ENCODE measurements at places on chromosomes 13 and 19.

DNA sequence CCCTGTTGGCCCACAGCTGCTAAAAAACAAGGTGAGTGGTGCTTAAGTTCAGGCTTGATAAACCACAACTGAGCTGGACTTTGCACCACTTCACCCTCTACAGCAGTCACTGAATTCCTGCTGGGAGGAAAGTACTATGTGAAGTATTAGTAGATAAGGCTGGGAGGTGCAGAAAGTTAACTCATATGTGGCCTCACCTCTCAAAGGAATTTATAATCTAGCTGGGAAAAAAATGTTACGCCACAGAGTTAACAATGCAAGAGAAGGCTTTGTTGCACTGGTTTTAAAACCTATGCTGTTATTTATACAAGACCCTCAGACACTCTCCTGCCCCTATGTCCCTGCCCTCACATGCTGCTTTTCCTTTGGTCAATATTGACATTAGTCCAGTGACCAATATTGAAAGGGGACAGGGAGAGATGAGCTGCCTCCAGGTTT is 60.9 kb downstream of the LIG4 start:
- no peak for DNase-seq

DNA sequence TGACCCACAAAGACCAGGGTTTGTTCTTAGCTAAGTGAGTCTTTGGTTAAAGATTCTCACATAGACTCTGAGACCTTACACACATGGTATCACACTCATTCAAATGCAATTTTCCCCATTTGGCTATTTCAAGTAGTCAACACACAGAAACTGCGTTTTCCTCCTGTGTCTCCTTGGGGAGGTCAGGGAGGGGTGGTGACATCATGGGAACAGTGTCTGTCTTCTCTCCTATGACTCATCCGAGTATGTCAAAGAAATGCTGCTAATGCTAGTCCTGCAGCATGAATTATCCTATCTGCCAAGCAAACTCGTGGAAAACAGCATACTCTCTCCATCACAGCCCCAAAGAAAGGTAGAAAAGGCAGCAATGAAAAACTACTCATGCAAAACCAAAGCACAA is 100.2 kb downstream of the ENOX1 start:
- no peak for DNase-seq

DNA sequence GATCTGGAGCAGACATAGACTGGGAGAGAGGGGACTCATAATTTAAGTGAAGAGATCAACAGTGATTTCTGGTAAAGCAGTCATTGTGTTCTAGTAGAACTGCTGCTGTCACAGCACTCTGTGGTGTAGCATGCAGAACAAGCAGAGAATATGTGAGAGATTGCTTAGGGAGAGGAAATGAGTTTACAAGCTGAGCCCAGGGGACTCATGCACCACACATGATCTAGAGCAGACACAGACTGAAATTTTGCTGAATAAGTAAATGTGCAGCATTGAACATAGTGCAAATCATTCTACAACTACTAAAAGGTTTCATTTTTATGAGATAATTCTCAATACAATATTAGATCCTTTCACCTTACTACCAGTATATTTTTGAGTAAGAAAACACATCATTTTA is 125.7 kb downstream of the MYO16 start:
- no peak for DNase-seq

DNA sequence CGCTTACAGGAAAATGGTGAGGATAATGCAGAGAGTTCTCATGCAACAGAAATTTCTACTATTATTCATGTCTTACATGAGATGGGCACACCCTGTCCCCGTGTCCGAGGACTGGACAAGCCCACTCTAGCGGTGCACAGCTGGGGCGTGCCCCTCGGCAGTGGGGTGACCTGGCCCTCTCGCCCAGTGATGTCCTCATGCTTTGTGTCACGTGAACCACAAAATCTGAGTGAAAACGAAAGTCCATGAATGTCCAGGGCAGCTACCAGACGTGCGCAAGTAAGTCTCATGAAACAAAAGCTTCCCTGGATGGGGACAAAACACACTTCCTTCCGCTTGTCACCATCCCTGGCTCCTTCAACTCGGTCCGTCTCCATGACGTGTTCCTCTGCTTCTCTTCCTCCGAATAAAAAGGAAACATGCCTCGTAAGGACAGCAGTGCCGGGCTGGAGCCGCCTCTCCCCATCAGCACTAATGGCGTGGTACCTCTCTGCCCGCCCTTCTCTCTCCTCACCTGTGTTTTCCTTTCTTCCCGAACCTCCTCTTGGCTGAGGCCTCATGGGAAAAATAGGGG is 45.6 kb downstream of the ANKRD10 start:
- DNase-seq, result no peak

- DNase-seq, result no peak
Measured at GRCh38 chr13:94170145-94170571, 309.3 kb downstream of the DCT start.

GRCh38 chr19:1659084-1659427 is 6.6 kb upstream of the TCF3 start:
- DNase-seq, result no peak

GRCh38 chr19:56725829-56726424 is 54.4 kb upstream of the ZNF835 start:
- no peak for DNase-seq

DNA sequence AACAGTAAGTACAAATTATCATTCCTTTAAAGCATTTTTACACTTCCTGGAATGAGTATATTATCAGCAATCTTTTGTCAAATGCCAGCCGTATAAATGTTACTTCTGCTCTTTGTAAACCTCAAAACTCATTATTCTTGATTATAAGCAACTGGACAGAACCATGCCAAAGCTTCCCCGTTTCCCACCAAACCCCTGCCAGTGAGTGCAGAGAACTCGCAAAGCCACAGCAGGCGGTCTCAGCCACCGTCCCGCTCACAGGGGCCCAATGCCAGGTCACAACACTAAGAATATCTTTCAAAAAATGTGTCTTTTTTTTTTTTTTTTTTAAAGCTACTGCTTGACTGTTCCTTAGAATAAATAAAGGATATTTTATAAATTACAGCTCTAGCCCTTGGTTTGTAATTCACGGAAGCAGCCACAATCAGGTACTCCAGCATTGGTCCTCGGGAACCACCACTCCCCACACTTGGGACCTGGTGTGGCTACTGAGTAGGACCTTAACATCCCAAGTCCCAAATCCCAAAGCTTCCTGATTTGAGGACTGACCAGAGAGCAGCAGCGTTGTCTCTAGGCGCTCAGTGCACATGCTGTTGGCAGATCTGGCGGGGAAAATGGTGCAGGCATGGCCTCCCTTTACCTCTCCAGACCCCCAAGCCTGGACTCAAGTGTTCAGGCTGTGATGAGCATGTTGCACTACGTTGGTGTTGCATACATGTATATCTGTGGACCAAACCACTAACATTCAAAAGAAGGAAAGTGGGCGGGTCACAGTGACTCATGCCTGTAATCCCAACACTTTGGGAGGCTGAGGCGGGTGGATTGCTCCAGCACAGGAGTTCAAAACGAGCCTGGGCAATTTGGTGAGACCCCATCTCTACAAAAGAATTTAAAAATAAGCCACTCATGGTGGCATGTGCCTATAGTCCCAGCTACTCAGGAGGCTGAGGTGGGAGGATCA is 19.0 kb downstream of the KCTD15 start:
- DNase-seq, result no peak

- DNase-seq, result no peak
Measured at GRCh38 chr19:32097011-32097410, 248.4 kb upstream of the ZNF507 start.

DNA sequence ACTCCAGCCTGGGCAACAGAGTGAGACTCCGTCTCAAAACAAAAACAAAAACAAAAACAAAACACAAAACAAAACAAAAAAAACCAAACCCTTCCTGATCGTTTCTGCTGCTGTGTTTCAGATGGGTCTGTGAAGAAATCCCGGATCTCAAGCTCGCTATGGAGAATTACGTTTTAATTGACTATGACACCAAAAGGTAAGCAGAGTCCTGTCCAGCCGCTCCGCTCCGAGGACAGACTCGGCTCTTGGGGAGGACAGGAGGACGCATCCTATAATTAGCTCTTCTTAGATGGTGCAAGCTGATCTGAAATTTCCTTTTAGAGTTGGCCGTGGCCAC is 22.0 kb downstream of the DOT1L start:
- no peak for DNase-seq

DNA sequence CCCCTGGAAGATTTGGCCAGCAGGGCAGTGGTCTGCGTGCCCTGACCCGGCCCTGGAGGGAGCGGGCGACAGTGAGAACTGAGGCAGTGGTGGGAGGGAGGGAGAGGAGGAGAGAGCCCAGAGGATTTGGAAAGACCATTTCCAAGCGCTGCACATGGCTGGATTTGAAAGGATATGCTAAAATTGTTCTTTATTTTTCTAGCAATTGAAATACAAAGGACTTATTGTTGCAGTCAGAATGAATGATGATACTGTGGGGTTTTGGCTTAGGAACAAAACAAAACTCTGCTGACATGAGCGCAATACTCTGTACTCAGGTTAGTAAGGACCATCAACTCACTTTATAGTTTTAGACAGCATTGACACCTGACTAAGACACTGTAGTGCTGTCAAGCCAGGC is 69.5 kb downstream of the TNFRSF19 start:
- no peak for DNase-seq

DNA sequence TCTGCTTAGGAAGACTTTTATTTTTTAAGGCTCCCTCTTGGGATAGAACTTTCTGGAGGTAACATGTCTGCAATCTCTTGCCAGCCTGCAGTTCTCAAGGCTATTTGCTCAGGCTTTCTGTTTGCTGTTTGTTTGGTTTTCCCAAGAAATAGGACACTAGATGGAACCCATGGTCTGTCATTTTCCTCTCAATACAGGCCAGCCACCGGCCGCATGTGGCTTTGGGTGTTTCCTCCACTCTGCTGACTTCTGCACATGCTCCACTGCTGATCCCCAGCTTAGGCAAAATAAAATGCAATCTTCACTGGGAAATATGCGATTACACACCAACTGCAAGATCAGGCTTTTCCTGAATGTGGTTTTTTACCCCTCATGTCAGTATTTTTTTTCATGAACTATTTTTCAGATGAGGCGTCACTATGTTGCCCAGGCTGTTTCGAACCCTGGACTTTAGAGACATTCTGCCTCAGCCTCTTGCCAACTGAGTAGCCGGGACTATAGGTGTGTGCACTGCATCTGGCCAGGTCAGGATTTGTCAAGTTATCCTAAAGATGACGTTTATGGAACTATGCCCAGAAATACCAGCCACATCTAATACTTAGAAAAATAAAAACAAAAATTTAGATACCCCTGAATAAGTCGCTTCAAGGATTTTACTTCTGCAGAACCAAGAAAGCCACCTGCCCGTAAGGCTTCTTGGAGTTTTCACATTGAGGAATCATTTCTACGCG is 94.3 kb upstream of the PABPC3 start:
- no peak for DNase-seq

- DNase-seq, result no peak
Measured at GRCh38 chr13:110450016-110450900, 111.3 kb downstream of the RAB20 start.

- no peak for DNase-seq
Measured at GRCh38 chr13:27120811-27121210, 50.8 kb downstream of the USP12 start.

DNA sequence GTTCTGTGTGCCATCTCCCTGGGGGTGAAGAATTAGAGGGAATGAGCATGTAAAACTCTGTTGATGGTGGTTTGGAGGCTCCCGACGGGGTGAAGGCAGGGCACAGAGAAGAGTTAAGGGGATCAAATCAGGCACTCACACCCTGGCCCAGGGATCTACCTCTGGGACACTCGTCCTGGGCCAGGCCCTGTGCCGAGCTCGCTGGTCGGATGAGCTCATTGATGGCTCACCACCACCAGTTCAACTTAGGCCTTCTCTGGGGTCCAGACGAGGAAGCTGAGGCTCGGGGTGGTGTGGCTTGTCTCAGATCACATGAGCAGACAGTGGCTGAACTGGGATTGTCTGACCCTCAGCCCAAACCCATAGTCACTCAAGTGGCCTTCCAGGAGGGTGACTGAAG is 1.6 kb downstream of the NACC1 start:
- no peak for DNase-seq

DNA sequence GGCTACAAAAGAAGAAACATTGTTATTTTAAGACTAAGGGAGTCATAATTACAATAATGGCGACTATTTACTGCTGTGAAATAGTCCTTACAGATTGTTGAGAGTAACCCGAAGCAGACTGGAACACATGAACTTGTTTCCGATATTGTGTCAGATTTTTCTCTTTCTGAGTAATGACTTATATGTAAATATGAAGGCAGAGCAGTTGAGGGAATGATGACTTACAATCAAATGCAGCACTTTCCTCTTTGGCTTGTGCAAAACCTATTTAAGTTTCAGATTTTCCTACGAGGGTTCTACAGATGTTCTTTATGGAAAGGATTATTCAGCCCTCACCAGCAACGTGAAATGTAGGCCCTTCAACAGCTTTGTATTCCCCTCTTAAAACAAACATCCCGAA is 198.6 kb downstream of the RGCC start:
- no peak for DNase-seq

DNA sequence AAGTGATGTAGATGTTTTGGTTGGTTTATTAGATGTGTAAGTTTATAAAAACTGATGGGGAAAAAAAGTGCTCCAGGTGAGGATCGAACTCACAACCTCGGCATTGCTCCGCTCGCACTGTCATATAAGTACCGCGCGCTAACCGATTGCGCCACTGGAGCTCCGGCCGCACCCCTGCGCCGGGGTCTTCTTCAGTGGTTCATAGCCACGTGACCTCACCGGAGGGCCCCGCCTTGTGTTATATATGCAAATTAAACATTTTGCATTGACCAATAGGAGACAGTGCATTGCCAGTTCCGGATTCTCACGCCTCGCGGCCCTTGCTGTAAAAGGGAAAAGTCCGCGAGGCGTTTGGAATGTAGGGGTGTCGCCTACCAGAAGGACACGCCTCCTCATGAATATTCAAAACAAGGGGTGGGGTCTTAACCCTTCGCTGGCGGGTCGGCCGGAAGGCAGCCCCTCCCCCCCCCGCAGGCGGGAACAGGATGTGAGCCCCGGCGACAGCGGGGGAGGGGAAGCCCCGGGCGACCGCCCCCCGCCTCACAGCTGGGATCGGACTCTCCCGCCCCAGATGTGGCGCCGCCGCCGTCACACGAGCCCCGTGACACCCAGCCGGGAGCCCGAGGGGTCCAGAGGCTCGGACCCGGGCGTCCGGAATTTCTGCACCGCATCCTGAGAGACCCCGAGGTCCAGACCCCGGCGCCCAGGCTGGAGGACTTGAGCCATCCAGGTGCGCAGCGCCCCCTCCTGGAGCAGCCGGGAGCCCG is at the start of gene PLEKHG2:
Gene PLEKHG2, plus strand, starts transcription at position 570 of the 767 bp plus-strand sequence. CDS start 1,418 bp downstream, outside the sequence.
- DNase-seq, result peak; percentile 99

DNA sequence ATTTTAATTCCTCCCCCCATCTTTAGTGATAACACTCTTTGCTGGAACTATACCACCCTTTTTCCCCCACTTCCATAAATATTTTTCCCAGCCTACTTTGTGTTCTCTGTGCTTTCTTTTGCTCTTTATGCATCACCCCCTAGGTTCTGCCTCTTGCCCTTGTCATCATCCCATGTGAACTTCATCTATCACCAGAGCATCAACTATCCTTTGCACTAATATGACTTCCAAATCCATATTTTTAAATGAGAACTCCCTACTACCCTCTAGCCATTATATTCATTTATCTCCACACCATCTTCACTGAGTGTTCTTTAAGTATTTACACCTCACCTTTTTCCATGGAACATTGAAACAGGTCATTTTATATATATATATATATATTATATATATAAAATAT is 452.7 kb downstream of the FOXO1 start:
- DNase-seq, result no peak

GRCh38 chr19:6772866-6773322 is 386 bp downstream of the VAV1 start:
- no peak for DNase-seq

- no peak for DNase-seq
Measured at GRCh38 chr19:5125797-5126497, 157.0 kb downstream of the KDM4B start.
